ENCODE measurements at places on chromosomes 5 and 9.

DNA sequence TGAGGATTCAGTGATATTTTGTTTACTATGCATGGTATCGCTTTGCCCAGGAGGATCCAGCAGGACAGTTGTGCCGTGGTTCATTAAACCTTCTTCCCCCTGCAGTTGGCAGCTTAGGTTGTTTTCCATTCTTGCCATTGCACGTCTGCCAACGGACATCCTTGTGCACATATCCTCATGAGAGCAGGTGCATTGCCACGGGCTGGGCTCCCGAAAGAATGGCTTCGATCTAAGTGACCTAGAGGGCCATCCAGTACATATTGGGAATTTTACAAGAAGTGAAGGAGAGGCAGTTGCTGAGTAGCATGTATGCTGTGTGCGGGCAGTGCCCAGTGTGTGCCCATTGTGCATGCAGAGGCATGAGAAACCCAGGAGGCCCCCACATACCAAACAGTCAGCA, 22.1 kb downstream of the HRH2 start:
- DNase-seq: no peak

DNA sequence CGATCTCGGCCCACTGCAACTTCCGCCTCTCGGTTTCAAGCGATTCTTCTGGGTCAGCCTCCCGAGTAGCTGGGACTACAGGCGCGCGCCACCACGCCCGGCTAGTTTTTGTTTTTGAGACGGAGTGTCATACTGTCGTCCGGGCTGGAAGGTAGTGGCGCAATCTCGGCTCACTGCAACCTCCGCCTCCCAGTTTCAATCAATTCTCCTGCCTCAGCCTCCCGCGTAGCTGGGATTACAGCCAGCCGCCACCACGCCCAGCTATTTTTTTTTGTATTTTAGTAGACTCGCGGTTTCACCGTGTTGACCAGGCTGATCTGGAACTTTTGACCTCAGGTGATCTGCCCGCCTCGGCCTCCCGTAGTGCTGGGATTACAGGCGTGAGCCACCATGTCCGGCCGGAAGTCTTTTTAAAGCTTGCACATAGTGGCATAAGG, 1.2 kb downstream of the SMC5 start:
- no peak for DNase-seq

- no peak for DNase-seq
Observed at GRCh38 chr9:37870081-37870798, 33.7 kb downstream of the SLC25A51 start.

GRCh38 chr5:39780347-39780746, 355.6 kb upstream of the DAB2 start:
- no peak for DNase-seq
